ENCODE measurements at places on chromosomes 7 and 10.

DNA sequence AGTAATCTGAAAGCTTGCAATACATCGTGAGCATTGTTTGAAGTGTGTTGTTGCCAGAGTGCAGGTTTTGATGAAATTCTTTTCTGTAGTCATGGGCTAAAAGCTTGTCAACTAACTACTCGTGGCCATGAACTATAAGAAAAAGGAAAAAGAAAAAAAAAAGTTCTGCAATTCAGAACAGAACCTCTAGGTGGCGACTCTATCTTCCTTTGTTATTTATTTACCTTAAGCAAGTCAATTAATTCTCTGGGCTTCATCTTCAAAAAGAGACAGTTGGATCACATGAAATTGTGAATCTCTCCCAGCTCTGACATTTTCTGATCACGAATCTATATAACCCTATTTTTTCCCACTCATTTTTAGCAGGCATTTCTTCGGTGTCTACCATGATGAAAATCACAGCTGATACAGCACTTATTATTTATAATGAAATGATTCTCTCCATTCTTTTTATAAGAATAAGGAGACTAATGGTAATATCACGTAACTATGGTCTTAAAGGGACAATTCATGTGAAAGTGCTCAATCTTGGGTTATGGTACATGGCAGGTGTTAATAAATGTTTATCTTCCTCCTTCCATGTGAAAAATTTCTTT, 18.8 kb downstream of the TMEM196 start:
- no peak for DNase-seq

DNA sequence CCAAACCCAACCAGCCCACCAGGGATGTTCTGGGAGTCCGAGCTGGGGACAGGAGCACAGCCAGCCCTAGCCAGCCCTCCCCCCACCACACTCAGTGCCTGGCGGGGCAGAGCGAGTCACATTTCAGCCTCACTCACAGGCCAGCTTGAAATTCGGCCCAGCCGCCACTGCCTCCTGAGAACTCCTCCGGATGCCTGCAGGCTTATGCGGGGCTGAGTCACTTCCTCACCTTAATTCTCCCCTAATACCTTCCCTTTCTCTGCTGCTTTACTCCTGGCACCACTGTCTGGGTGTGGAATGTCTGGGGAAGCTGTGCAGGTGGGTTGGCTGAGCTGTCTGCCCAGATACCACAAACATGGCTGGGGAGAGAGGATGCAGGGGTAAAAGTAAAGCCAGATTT, 22.6 kb upstream of the DLG5 start:
- no peak for DNase-seq

- no peak for DNase-seq
These were observed 834.3 kb upstream of the C7orf33 start for GRCh38 chr7:147756300-147756699.

- no peak for DNase-seq
These were observed 13.4 kb upstream of the ERCC6 start for GRCh38 chr10:49552277-49552676.

GRCh38 chr10:123109466-123109865, 26.3 kb upstream of the HMX3 start:
- no peak for DNase-seq

DNA sequence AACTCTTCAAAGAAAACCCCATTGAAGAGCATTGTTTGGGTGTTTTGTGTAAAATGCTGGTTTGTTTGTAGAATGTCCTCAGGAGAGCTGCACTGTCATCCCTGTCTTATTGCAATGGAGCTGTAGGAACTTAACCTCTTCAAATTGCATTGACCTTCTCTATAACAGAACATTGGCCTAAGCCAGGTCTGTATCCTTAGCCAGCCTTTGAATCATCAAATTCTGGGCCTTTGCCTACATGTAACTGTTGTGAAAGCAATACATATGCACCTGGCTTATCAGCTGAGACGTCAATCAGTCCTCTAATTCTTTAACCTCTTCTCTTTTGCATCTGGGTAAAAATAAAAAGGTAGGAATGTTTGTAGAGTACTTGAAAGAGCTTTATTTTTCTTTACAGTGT, 196.0 kb downstream of the CSTF2T start:
- DNase-seq: no peak

- DNase-seq: no peak
These were observed 371.7 kb downstream of the ZNF716 start for GRCh38 chr7:57821438-57822382.

GRCh38 chr10:24974976-24975375, 22.6 kb upstream of the PRTFDC1 start:
- DNase-seq: no peak

- DNase-seq: no peak
These were observed 24.2 kb upstream of the SMIM30 start for GRCh38 chr7:113142385-113143119.

DNA sequence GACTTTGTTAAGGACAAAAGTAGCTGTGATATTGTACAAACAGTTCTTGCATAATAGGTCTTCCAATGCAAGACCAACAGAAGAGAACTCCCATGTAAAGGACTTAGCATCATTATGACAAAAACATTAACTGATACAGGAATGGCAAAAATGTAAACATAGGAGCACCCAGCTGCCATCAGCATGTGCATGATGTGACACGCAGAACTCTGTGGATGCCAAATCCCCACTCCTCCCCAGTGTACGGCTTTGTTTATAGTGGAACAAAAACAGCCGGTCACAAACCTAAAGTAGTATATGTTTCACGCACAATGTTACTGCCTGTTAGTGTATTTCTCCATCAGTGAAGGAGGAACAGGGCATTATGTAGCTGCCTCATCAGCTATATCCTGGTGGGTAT, 316.0 kb upstream of the AOAH start:
- DNase-seq: no peak

DNA sequence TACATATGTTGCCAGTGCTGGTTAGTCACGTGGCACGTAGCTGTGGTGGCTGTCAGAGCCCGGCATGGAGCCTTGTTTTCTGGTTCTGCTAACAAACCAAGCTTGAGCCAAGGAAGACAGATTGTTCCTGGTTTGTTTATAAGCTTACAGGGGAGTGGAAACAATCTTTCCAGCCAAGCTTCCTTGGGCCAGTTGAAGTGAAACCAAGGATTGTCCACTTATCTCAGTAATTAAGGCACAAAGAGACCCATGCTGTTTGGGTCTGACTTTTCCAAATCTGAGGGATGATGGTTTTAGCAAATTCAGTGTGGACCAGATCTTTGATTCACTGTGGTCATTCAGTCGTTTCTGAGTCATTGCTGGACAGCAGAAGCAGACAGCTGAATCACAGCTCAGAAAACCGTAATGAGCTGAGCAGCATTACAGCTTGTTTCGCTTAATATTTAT, 297.3 kb upstream of the COBL start:
- DNase-seq: no peak

DNA sequence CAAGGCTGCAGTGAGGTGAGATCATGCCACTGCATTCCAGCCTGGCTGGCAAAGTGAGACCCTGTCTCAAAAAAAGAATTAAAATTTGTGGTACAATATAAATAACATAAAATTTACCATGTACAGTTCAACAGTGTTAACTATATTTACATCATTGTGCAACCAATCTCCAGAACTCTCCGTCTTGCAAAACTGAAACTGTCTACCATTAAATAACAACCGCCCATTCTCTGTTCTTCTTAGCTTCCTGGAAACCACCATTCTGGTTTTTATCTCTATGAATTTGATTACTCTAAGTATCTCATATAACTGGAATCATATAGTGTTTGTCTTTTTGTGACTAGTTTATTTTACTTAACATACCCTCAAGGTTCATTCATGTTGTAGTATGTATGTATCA, 167.6 kb downstream of the AUTS2 start:
- no peak for DNase-seq

DNA sequence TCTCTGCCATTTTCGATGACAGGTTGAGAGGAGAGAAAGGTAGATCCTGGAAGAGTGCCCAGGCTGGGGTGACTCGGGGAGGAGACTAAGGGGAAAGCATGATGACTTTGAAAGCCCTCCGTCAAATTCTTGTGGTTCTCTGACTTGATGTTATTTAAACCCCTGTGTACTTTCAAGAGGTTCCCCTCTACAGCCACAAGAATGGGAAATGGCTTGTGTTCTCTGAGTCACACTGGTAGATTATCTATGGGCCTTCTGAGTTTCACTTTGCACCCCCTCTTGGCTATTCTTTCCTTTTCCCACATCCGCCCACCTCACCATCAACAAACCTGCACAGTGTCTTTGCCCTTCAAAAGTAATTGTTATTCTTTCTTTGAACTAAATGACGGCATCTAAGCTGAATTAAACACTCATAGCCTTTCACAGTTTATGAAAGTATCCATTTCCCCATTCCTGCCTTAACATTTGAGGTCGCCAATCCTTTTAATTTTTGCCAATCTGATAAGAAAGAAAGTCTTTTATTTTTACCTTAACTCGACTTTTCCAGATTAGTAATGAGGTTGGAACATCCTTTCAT, 24.1 kb downstream of the PRF1 start:
- peak; percentile 31 for DNase-seq

- no peak for DNase-seq
These were observed 410.0 kb downstream of the HTR7 start for GRCh38 chr10:90447831-90448230.

- DNase-seq: no peak
These were observed 49.2 kb upstream of the SHH start for GRCh38 chr7:155861480-155861868.

DNA sequence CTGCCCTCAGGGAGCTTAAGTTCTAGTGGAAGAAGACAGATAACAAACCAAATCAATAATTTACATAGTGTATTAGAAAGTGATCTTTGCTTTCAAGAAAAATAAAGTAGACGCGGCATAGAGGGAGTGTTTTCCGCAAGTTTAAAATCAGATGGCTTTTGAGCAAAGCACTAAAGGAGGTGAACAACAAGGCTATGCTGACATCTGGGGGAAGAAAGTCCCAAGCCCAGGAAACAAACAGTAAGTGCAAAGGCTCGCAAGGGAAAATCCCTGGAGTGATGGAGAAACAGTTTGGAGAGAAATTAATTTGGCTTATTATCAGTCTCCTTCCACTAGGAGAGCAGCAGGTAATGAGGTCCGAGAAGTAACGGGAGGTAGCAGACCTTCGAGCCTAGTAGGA, 1.9 kb upstream of the CNNM2 start:
- DNase-seq: no peak

- DNase-seq: no peak
These were observed 84.0 kb upstream of the ANLN start for GRCh38 chr7:36305648-36306047.

DNA sequence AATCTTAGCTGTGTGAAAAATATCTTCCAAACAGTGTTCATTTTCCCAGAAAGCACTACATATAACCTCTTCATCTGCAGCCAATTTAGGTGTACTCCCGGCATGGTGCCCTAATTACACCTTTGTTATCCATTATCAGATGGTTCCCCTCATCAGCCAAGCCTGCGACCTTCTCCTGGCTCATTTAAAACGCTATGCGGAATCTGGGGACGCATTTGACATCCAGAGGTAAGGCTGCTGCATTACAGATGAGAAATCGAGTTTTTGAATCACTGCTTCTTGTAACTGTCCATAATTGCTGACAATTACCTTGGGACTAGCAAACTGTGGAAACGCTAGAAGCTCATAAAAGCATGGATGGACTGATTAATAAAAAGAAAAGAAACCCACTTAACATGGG, 109.5 kb downstream of the PARP12 start:
- DNase-seq: no peak

- DNase-seq: no peak
These were observed 28.1 kb downstream of the DLG5 start for GRCh38 chr10:77898323-77899079.

DNA sequence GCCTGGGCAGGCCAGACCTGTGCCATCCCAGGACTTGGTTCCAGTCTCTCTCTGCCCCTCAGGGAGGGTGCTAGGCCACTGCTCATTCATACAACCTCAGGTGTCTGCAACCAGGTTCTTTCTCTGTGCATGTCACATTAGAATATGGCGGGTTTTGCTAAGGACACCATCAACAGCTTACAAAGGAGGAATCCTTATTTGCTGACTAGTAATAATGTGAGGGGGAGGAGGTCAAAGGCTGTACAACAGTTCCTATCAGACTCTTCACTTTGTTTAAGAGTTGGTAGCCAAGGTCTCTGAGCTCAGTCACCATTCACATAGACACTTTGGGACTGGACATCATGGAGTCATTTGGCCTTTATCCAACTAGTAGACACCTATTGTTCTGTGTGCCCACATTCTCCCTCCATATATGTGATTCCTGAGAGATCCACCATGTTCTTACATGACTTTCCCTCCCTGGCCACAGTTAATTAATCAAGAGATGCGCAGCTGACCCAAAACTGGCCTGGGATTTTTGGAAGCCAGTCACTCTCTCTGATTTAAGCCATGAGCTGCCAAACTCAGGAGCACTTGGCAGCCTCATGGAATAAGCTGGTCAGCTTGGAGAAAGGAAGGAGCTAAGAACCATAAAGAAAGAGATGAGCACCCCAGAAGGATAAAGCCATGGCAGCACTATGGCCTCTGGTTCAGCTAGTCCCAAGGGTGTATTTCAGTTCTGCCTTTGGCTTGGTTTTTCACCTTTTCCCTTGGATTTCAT, 51.2 kb downstream of the DPCD start:
- DNase-seq: no peak

DNA sequence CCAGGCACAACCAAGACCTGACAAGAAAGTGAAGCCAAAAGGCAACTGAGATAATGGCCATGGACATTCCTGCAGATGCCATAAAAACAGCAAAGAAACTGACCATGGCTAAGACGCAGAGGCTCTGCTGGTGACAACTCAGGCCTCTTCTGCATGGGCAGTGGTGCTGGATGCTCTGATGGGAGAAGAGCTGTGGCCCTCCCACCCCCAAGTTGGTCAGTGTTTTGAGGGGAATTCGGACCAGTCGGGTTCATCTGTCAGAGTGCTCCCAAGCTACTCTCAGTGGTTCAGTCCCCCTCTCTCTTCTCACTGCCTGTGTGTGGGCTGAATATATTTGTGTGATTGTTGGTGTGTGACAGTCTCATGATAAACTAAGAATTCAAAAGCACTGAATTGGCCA, 79.0 kb upstream of the GPR26 start:
- DNase-seq: no peak

All from stimulated activated CD8-positive, alpha-beta memory T cell treated with anti-CD3 and anti-CD28 coated beads, Interleukin-4, amount 100 ng/mL, for 4 hours (primary cell).